ENCODE measurements at places on chromosomes 1 and 21. TPM values are rescaled to one million over a fixed set of nuclear protein-coding genes. Genes with fewer than 3 reads are reported as not detected.

Gene FAM72C
- total RNA-seq = 4.3 TPM

DNA sequence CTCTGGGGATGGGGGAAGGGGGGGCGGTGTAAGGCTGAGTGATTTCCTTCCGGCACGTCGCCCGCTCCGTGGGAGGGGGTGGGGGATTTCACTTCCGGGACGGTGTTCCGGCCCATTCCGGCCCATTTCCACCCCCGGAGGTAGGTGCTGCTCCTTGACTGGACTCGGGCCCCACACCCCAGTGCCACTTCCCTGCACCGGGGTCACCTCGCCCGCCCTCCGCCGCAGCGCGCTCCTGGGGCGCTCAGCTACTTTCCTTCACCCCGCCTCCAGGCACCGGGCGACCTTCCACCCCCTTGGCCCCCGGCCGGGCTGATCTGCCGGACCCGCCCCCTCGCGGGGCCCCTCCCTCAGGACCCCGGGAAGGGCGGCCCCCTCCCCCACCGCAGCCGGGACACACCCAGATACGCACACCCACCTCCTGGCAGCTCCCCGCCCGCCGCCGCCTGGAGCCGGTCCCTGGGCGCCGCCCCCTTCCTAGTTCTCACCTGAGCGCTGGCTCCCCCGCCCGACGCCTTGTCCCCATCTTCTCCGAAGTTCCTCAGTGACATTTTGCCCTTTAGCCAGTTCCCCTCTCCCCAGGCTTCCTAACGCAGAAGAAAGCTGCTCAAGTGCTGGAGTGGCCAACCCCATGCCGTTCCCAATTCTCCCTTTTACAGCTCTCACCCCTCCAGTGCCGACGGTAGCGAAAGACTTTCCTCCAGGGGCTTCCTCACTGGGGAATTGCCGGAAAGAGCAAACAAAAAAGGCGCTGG lies at the start of gene ZBTB37:
Gene ZBTB37, plus strand, starts transcription at position 115 of the 755 bp plus-strand sequence. CDS start 1,846 bp downstream, outside the sequence.
- peak within 1 kb of the TSS; percentile 100 for H3K4me3 ChIP-seq
- H3K4me1 ChIP-seq = peaks cover 19% of the 10 kb centered on the region
- H3K27ac ChIP-seq = peak within 1 kb of the TSS; percentile 85
- peaks cover 42% of the 10 kb centered on the region for H3K36me3 ChIP-seq

- DNase-seq = peak; percentile 68
- H3K27ac ChIP-seq = peak overlapping the region; percentile 56
- peak overlapping the region; percentile 84 for H3K4me3 ChIP-seq
- peaks cover 7% of the 10 kb centered on the region for H3K36me3 ChIP-seq
Measured at GRCh38 chr1:156214024-156214748, 1.4 kb downstream of the PMF1 start.

DNA sequence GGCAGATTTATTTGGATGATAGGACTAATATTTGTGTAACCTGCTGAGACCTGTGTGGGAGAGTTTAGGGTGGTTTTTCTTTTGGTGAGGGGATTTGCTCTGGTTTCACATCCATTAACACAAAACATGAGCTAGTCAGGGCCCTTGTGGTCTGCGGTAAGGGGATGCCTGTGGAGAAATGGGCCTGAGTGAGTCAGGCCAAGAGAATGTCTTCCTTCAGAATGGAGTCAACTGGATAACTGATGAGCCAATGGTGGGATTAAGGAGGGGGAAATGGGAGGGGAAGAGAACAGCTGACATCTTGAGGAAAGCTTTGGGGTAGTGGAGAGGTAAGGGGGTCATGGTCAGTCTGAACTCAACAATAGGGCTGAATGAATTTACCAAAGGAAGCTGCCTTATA lies 13.9 kb downstream of the WNT2B start:
- peak; percentile 42 for DNase-seq
- peaks cover 5% of the 10 kb centered on the region for H3K36me3 ChIP-seq
- H3K27me3 ChIP-seq = no peaks in the 10 kb centered on the region
- H3K4me3 ChIP-seq = no peak overlapping the region

DNA sequence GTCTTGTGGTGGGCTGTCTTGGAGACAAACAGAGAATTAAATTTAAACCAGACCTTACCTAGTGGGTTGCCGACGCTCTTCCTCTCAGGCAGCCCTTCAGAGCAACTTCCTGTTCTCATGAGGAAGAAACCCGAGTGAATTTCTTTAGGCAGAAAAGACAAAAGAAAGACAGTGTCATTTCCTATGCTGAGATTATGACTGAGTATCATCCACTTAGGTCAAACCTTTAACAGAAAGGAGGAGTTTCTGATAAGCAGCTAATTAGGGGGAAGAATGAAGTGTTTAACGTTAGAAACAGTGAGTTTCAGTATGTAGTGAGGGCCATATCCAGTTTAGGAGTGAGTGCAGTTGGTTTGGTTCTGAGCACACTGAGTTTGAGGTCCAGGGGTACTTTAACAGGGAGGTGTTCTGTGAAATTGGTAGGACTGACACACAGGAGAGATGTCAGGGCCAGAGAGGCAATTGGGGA lies 38.7 kb downstream of the FASLG start:
- DNase-seq = no peak
- H3K4me1 ChIP-seq = peaks cover 24% of the 10 kb centered on the region
- no peak overlapping the region for H3K4me3 ChIP-seq

DNA sequence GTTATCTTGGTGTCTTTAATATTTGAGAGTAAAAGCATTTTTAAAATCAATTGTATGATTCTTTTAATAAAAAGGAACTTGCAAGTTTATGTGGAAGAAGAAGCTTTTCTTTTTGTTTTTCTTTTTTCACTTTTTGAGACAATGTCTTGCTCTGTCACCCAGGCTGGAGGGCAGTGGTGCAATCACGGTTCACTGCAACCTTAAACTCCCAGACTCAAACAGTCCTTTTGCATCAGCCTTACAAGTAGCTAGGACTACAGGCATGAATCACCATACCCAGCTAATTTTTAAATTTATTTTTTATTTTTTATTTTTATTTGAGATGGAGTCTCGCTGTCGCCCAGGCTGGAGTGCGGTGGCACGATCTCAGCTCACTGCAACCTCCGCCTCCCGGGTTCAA lies 34.1 kb downstream of the CMPK1 start:
- no peak overlapping the region for H3K4me3 ChIP-seq
- H3K27me3 ChIP-seq = no peaks in the 10 kb centered on the region
- no peak overlapping the region for H3K27ac ChIP-seq
- H3K36me3 ChIP-seq = peaks cover 16% of the 10 kb centered on the region
- DNase-seq = no peak

- H3K27me3 ChIP-seq = peaks cover 21% of the 10 kb centered on the region
- H3K4me3 ChIP-seq = no peak overlapping the region
- no peaks in the 10 kb centered on the region for H3K4me1 ChIP-seq
- H3K36me3 ChIP-seq = no peaks in the 10 kb centered on the region
- H3K27ac ChIP-seq = no peak overlapping the region
Measured at GRCh38 chr1:2025491-2025981, 6.4 kb downstream of the GABRD start.

DNA sequence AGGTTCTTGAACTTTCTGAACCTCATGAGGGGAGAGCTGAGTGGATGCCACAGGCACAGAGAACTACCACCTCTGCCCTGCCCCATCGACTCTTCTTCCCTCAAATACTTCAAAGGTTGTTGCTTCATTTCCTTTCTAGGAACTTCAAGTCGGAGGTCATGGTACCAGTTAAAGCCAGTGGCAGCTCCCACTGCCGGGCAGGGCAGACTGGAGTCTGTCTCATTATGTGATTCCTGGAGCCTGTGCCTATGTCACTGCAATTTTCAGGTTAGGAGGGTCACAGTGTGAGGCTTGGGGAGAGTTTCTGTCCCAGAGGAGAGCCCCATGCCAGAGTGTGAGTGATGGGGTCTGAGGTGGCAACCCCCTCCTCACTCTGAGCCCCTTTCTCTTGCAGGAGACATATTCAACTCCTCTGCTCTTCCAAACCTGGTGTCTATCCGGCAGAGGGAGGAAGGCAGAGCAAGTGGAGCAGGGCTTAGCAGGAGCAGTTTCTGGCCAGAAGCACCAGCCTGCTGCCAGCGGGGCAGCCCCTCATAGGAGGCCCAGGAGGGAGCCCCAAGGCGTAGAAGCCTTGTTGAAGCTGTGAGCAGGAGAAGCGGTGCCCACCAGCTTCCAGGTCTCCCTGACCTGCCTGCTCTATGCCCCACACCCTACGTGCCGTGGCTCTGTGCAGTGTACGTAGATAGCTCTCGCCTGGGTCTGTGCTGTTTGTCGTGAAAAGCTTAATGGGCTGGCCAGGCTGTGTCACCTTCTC lies 29.3 kb downstream of the CAMK1G start:
- no peak overlapping the region for H3K4me3 ChIP-seq
- H3K36me3 ChIP-seq = peaks cover 43% of the 10 kb centered on the region
- H3K27ac ChIP-seq = no peak overlapping the region
- no peak for DNase-seq
- H3K27me3 ChIP-seq = no peaks in the 10 kb centered on the region
- peaks cover 19% of the 10 kb centered on the region for H3K4me1 ChIP-seq

Gene APCS
- total RNA-seq = not detected

Gene EDARADD
- total RNA-seq = 0.91 TPM

Gene SERPINC1
- not detected for total RNA-seq

DNA sequence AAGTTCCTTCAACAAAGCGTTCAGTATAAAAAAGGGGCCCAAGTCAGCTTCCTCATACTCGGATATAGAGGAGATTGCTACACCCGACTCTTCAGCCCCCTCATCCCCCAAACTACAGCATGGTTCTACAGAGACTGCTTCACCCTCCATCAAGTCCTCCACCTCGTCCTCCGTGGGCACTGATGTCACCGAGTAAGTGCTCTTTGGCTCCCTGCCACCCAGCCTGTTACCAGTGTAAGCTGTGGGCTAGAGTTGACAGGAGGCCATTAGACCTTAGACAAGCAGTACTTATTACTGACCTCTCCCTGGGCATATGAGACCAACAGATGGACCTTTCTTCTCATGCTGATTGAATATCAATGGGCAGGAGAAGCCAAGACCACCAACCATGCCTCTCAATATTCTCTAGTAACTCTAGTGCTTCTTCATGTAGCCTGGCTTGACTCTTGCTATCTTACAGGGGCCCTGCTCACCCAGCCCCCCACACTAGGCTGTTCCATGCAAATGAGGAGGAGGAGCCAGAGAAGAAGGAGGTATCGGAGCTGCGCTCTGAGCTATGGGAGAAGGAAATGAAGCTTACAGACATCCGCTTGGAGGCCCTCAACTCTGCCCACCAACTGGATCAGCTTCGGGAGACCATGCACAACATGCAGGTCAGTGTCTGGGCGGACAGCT lies 20.9 kb upstream of the IPO9 start:
- no peak for DNase-seq
- no peaks in the 10 kb centered on the region for H3K36me3 ChIP-seq
- no peak overlapping the region for H3K27ac ChIP-seq
- no peak overlapping the region for H3K4me3 ChIP-seq
- H3K4me1 ChIP-seq = no peaks in the 10 kb centered on the region

- peak; percentile 51 for DNase-seq
- H3K4me1 ChIP-seq = peaks cover 21% of the 10 kb centered on the region
Measured at GRCh38 chr1:83905315-83905907, 93.5 kb downstream of the TTLL7 start.

DNA sequence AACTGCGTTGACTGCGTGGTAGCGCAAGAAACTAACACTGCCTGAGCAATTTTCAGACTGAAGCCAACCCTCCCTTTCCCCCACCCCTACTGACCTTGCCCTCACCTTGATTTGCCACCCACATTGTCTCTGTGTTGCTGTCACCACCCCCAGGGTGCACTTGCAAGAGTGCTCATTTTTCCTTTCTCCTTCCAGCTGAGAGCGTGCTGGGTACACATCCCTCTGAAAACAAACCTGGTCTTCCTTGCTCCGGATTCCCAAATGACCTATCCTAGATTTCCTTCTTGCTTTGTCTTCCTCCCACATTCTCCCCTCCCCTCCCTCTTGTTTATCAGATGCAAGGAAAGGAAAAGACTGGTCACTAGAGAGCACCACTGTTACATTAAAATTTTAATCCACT lies 24.2 kb downstream of the MPZ start:
- no peaks in the 10 kb centered on the region for H3K36me3 ChIP-seq
- peaks cover 49% of the 10 kb centered on the region for H3K27me3 ChIP-seq
- H3K4me1 ChIP-seq = no peaks in the 10 kb centered on the region
- no peak for DNase-seq

DNA sequence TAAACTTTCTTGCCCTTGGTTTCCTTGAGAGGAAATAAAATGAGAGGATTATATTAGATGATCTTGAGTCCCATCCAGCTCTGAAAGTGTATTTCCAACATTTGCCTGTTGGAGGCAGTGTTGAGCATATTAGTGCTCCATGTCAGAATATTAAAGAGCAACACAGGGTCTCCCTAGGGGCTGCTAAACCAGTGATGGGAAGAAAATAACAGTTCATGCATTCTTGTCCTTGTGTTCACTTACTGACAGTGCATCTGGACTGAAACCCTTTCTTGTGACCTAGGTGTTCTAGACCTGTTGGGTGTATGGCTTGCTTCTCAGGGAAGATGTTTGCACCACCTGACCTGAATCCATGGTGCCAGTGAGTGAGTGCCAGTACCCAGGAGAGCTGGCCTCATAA lies 124.7 kb upstream of the KIAA0040 start:
- H3K4me1 ChIP-seq = peaks cover 9% of the 10 kb centered on the region
- H3K27me3 ChIP-seq = no peaks in the 10 kb centered on the region
- H3K27ac ChIP-seq = no peak overlapping the region
- DNase-seq = peak; percentile 21
- H3K36me3 ChIP-seq = no peaks in the 10 kb centered on the region

Gene ERRFI1
- 218 TPM for total RNA-seq

Gene H6PD
- 6.8 TPM for total RNA-seq

DNA sequence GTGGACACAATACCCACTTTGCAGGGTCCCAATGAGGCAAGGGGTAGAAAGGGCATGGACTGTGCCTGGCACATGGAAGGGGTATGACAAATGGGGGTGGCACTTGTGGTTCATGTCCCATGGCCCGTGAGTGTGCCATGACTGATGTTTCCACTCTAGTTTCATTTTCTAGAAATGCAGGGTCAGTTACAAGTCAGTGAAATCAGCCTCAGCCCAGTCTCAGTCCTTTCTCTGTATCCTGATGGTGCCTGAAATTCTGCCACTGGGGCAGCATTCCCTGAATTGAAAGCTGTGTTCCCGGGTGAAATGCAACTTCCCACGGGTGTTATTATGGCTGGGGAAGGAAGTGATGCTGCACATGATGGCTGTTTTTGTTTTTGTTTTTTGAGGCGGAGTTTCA lies 110.8 kb upstream of the ZBTB40 start:
- H3K27ac ChIP-seq = no peak overlapping the region
- no peak overlapping the region for H3K4me3 ChIP-seq
- H3K4me1 ChIP-seq = peaks cover 7% of the 10 kb centered on the region
- H3K27me3 ChIP-seq = peaks cover 9% of the 10 kb centered on the region
- no peaks in the 10 kb centered on the region for H3K36me3 ChIP-seq
- no peak for DNase-seq

Gene FAM72D
- total RNA-seq = 10.7 TPM

DNA sequence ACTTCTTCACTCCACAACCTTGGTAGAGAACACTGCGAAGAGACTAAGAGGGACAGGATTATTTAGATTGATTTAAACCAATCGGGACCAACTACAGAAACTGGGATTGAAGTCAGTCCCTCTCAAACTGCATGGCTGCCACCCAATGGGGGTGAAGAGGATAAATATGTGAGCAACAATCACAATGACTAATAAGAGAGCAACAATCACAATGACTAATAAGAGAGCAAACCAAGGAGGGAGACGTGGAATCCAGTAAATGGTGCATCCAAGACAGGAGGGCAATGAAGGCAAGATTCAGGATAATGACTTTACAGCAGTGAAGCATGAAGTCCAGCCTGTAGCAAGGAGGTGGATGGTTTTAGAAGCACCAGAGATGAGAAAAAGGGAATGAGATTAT lies 322.8 kb downstream of the TTLL7 start:
- H3K4me3 ChIP-seq = no peak overlapping the region
- no peak overlapping the region for H3K27ac ChIP-seq
- peak; percentile 13 for DNase-seq
- no peaks in the 10 kb centered on the region for H3K36me3 ChIP-seq
- H3K4me1 ChIP-seq = no peaks in the 10 kb centered on the region

Gene FCRLB
- 12.7 TPM for total RNA-seq

Data from PC-3 (cell line).